ENCODE measurements at places on chromosomes 4 and X. TPM values are rescaled to one million over a fixed set of nuclear protein-coding genes. Genes with fewer than 3 reads are reported as not detected.

The NKX3-2 gene
- total RNA-seq: 0.17 TPM

The KCTD8 gene
- total RNA-seq: not detected

The ART3 gene
- not detected for total RNA-seq

The TRO gene
- 0.65 TPM for total RNA-seq

The FOXR2 gene
- not detected for total RNA-seq

Data from A549 treated with AZD2906 at 1 μM for 4 hours (cell line).